ENCODE measurements at places on chromosomes 1 and 21.

GRCh38 chr1:1302951-1303509, 4.7 kb downstream of the ACAP3 start:
- no peak for DNase-seq

GRCh38 chr1:158998781-158999161, 10.9 kb upstream of the IFI16 start:
- peak; percentile 46 for DNase-seq

DNA sequence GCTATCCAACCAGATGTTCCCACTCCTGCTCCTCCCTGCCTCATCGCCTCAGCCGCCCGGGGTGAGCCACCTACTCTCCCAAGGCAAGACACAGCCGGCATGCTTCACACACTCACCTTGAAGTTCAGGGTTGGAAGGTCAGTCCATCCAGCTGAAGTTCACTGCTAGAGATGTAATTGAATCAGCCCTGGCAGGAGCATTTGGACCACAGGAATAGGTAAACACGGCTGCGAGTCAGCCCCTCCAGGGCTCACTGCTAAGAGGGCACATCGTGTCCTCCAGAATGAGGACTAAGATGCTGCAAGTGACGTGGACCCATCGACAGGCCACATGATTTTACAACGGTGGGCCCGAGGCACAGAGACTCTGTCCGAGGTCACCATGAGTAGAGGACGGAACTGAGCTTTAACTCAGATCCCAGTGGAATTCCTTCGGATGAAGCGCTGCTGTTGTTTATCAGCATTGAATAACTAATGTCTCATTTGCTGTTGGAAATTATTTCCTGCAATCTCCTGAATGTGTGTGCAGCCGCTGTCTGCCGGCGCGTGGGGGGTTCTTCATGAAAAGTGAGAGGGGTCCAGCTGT, 41.9 kb downstream of the RSPH1 start:
- no peak for DNase-seq

DNA sequence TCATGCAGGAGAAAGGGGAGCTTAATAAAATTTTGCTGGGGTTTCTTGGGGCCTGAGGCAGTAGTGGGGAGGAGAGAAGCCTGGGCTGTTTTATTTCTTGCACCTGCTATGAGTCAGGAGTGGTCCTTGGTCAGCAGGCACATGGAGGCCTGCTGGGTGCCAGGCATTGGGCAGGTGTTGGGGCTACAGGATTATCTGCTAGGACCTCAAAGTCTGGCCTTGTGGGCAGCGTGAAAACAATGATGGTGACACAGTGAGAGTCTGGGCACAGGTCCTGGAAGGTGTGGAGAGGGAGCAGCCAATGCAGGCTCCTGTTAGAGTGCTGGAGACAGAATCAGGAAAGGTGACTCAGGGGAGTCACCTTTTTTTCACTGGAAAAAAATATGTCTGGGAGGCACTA, 17.2 kb downstream of the ROR1 start:
- no peak for DNase-seq

GRCh38 chr1:228459091-228459993, 27.8 kb upstream of the RNF187 start:
- DNase-seq, result peak; percentile 84

DNA sequence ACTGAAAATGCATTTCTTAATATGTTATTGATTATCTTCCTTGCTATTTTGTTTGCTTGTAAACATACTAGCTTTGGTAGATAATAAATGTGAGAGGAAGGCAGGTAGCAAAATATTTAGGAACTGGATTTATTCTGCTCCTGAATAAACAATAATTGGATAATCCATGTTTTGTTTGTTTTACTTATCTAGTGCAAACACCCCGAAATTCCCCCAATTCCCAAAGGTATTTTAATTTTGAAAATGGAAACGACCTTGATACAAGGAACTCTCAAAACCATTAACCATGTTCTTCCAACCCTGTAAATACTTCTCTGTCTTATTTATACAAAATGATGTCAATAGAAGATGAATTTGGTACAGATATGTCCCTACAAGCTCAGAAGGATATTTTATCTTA, 3.0 kb downstream of the USH2A start:
- DNase-seq, result no peak

- peak; percentile 46 for DNase-seq
These were observed 205.0 kb downstream of the GPR52 start for GRCh38 chr1:174652569-174653280.

DNA sequence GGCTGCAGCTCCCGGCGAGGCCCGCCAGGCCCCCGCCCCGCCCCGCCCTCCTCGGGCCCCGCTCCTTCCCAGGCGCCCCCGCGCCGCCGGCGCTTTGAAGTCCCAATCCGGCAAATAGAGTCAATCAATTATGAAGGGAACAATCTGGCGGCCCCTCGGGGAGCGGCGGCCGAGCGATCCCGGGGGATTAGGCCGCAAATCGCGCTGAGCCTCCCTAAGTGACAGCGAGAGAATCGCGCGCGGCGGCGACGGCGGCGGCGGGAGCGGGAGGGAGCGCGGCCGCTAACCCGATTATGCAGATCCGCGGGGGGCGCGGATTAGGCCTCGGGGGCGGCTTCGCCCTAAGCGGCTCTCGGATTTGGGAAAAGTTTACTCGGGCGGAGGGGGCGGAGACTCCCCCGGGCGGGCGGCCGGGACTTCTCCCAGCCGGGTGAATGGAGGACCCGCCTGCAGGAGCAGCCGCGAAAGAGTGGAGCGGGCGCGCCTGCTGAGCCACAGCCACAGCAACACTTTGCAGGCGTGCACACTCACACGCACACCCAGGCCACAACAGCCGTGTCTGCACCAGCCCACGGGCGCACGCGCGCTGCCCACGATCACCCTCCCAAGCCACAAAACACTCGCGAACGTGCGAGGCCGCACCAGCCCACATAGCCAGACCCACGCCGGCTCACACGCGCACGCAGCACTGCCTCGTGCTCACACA, 23.0 kb upstream of the DMBX1 start:
- peak; percentile 76 for DNase-seq

DNA sequence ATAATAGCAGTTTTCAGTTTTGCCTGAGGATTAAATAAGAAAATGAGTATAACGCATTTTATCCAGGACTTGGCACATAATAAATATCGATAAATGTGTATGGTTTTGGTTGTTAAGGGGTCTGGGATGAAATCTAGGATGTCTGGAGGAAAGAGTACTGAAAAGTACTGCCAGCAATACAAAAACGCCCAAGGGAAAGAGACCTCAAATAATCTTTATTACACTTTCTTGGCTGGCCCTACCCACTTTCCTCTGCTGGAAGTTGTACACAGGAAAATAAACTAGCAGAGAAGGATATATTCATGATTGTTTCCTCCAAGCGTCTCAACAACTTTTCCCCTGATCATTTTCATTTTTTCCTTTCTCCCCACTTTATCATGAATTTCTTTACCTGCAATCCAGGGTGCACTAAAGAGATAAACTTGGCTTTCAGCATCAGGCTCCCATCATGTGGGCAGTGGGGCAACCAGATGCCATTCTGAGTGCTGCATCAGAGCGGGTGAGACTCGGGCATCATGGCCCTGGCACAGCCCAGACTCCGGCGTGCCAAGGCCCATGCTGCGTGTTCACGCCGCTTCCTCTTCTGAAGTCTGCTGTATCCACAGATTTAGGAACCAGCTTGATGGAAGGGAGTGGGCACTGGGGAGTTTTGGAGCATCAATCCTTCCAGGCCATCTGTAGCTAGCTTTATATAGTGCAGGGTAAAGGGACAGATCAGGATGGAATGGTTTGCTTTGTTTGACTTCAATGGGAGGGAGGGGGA, 35.8 kb upstream of the PLXNA2 start:
- no peak for DNase-seq

- no peak for DNase-seq
These were observed 178.5 kb upstream of the LYPLAL1 start for GRCh38 chr1:218995091-218995665.

- no peak for DNase-seq
These were observed 68.5 kb upstream of the ZBTB18 start for GRCh38 chr1:243982447-243983018.

DNA sequence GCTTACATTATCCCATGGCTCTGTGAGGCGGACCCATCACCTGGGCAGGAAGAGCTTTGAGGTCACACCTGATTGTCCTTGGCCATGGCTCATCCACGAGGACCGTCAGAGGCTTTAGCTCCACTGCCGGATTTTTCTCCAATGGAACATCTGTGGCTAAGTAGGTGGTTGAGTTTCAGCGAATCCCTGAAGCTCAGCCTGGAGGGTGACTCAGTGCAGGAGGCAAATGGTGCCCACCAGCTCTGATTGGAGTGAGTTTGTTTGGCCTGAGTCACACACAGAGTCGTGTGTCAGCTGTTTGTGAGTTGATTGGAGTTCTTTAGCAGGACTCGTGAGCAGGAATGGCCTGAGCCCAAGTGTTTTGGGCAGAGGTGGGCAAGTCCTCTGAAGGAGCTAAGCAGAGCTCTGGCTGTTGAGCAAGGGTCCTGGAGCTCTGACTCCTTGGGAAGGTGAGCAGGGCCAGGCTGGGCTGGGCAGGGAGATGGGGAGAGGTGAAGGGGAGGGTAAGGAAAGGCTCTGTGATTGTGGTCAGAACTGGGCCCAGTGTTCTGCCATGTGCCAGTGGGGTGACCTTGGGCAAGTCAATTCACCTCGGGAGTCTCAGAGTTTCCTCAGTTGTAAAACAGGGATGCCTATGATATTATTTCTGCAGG, 2.0 kb downstream of the SLC6A17 start:
- DNase-seq, result no peak

GRCh38 chr1:246372559-246372958, 134.5 kb downstream of the SMYD3 start:
- no peak for DNase-seq

DNA sequence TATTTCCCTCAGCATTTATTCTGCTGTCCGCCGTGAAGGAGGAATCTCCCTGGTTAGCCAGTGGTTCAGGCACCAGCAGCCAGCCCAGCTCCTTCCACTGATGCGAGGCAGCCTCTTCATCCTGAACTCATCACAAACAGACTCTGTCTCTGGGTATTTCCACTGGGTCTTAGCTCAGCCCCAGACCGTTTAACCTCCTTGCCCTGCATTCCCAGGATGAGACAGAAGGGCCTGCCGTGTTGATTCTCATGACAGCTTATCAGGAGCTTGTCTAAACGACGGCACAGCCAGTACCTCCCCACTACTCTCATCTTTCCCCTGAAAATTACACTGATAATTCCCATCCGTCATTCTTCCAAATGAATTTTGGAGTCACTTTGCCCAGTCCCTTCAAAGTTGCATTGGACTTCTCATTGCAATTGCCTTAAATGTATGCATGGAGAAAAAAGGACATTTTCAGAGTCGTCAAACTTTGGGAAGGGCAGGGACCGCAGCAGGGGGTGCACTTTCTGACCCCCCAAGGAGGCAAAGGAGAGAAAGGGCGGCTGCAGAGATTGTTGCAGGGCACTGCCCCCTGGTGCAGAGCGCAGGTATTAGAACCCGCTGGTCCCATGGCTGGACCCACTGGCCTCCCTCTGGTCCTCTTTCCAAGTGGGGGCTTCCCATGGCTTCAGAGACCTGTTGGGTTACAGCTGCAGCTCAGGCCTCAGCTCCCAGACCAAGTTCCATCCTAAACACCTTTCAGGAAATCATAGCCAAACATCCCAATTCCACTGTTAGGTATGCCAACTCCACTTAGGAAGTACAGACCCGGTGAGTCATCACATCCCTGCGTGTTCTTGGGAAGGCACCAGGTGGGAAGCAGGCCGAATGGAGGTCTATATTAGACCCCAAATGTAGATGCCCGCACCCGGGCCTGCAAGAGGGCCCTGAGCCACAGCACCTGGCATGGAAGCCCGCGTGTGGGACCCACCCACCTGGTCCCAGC, 3.7 kb upstream of the MEGF6 start:
- DNase-seq, result no peak

DNA sequence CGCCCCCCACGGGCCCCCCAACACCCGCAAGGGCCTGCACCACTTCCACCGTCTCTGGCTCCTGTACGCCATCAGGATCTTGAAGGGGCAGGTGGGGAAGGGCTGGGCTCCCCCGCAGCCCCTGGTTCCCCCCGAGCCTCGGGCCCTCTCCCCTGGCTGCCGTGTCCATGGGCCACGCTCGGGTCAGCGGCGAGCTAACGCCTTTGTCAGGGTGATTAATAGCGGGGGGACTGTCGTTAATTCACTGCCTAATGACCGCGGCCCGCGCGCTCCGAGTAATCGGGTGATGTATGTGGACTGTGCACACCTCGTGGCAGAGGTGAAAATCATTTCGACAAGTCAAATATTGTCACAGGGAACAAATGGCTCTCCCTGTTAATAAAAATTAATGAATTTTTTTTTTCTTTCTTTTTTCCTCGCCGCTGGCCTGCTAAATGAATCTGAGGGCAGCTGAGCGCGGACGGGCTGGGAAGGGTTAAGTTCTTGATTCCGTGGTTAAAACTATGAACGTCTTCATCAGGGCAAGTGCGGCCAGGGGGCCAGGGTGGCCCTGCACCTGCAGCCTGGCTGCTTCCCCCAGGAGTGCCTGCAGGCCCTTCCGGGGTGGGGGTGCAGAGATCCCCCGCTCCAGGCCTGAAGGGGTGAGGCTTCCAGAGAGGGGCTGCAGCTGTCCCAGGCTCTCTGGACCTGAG, 100.8 kb downstream of the PRDM16 start:
- no peak for DNase-seq

DNA sequence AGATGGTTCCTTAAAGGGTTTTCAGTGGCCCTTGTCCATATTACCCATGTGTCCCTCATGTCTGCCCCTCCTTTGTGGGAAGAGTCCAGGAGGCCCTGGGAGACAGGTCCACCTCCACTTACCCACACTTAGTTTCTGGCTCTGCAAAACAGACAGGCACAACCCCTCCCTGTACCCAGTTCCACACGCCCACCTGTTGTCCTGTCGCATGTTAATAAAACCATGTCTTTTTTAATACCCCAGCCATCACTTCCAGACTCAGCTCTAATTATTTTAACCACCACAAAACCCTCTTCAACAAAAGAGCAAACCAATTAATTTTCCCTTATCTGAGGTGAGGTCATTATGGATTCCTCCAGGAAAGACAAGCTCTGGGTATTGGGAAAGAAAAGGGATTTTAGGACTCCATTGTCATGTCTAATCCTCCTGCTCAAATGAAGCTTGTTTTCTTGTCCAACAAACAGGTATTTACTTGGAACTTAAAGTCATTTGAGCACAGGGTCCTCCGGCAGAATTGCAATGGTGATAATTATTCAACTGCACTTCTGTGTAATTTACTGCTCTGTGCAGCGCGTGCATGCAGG, 68.9 kb downstream of the CCDC185 start:
- no peak for DNase-seq

DNA sequence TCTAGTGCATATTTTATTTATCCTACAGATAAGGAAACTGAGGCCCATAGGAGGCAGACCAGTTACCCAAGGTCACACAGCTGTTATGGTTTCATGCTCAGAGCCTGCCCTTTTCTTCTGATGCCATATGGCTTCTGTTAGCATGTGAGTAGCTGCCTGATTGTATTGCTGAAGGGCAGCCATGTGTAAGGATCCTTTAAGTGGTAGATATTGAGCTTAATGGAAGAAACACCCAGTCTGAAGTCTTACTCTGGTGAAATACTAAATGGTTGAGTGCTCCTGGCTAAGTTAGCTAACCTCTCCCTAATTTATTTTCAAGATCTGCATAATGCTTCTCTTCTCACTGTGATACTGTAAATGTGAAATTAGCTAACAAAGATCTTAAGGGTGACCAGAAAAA, 30.9 kb downstream of the ADAMTS5 start:
- no peak for DNase-seq

- DNase-seq, result no peak
These were observed 21.2 kb downstream of the STXBP3 start for GRCh38 chr1:108767708-108768107.

- no peak for DNase-seq
These were observed 674 bp upstream of the HES5 start for GRCh38 chr1:2530513-2531361.

- DNase-seq, result no peak
These were observed 6.6 kb upstream of the IFFO2 start for GRCh38 chr1:18962855-18963737.

All from NT2/D1 (cell line).